ENCODE measurements at places on chromosomes 11 and 22. TPM values are rescaled to one million over a fixed set of nuclear protein-coding genes. Genes with fewer than 3 reads are reported as not detected.

DNA sequence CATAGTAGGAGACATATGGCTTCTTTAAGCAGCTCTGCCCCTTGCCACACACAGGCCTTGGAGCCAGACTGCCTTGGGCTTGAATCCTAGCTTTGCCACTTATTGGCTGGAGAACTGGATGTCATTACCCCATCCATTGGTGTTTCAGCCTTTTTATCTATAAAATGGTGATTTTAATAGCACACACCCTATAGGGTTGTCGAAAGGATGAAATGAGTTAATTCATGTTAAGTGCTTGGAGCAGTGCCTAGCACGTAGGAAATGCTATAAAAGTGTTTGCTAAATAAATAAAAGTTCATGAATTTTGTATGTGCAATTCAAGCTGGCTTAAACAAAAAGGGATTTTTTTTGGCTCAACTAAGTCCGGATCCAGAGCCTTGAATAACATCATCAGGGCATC lies 120.7 kb downstream of the TIMP3 start:
- no peak overlapping the region for H3K27ac ChIP-seq
- H3K4me3 ChIP-seq: no peak overlapping the region
- no peaks in the 10 kb centered on the region for H3K36me3 ChIP-seq
- H3K27me3 ChIP-seq: peaks cover 71% of the 10 kb centered on the region
- no peak for DNase-seq

DNA sequence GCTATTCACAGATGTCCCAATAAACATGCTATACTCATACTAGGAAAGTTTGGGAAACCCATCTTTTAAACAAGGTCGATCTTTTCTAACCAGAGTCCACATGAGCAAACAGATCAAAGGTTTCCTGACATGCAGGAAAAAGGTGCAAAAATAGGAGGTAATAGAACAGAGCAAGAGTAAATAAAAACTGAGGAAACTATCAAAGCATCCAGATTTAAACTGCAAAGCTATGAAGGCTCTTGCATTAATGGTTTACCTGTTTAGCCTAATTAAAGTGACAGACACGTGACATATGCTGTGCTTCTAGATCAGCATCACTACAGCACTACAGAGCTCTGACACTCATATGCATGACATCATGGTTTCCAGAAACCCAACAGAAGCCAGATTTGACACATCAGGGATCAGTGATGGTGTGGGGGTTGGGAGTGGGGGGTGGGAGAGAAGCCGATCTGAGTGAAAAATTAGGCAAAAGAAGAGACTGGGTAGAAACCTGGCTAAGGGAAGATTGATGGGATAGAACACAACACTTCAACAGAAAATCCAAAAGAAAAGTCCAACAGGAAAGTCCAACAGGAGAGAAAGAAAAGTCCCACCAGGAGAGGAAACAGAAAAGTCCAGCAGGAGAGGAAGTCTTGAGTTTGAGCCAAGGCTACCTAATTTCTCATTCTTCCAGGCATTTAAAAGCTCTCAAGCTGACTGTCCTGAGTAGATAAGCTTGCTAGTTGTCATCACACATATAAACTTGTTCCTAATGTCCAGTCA lies 262.3 kb downstream of the SOX6 start:
- H3K4me1 ChIP-seq: no peaks in the 10 kb centered on the region
- no peaks in the 10 kb centered on the region for H3K27me3 ChIP-seq
- no peak overlapping the region for H3K27ac ChIP-seq
- no peaks in the 10 kb centered on the region for H3K36me3 ChIP-seq

GRCh38 chr22:19515654-19516377 lies 8.4 kb downstream of the CLDN5 start:
- no peaks in the 10 kb centered on the region for H3K27me3 ChIP-seq
- H3K4me3 ChIP-seq: no peak overlapping the region
- no peaks in the 10 kb centered on the region for H3K4me1 ChIP-seq
- H3K36me3 ChIP-seq: no peaks in the 10 kb centered on the region
- no peak for DNase-seq
- H3K27ac ChIP-seq: no peak overlapping the region

- H3K4me3 ChIP-seq: no peak overlapping the region
- peaks cover 4% of the 10 kb centered on the region for H3K36me3 ChIP-seq
- H3K27me3 ChIP-seq: no peaks in the 10 kb centered on the region
- peak; percentile 93 for DNase-seq
- H3K27ac ChIP-seq: peak overlapping the region; percentile 71
- H3K4me1 ChIP-seq: peaks cover 38% of the 10 kb centered on the region
Measured at GRCh38 chr22:46175631-46176030, 25.3 kb downstream of the PPARA start.

- H3K4me1 ChIP-seq: peaks cover 23% of the 10 kb centered on the region
- H3K27me3 ChIP-seq: no peaks in the 10 kb centered on the region
- no peaks in the 10 kb centered on the region for H3K36me3 ChIP-seq
- H3K4me3 ChIP-seq: no peak overlapping the region
Measured at GRCh38 chr11:95682552-95682951, 107.0 kb downstream of the FAM76B start.

- no peak overlapping the region for H3K27ac ChIP-seq
- no peak overlapping the region for H3K4me3 ChIP-seq
- H3K36me3 ChIP-seq: no peaks in the 10 kb centered on the region
- H3K27me3 ChIP-seq: 0 out of 2 replicates have a peak, but pooled peaks cover 4% of the 10 kb centered on the region
- no peak for DNase-seq
Measured at GRCh38 chr11:2345050-2345449, 32.1 kb upstream of the CD81 start.

DNA sequence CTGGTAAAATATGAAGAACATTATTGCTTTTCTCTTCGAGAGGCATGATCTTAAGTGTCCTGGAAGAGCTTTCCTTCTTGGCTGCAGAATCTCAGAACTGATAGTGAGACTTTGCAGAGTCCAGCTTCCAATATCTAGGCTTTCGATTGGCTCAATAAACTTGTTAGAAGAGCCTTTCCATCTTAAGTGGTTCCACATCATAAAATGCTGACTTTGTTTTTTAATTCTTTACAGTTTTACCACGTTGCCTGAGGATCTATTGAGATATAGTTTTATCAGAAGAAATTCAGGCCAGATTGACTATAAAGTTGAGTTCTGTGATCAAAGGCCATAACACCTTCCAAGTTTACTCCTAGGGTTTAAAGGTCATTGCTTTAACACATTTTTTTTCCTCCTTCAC lies 15.6 kb upstream of the DNAJB7 start:
- H3K4me3 ChIP-seq: no peak overlapping the region
- no peak overlapping the region for H3K27ac ChIP-seq
- H3K36me3 ChIP-seq: peaks cover 35% of the 10 kb centered on the region
- no peak for DNase-seq
- H3K27me3 ChIP-seq: no peaks in the 10 kb centered on the region
- H3K4me1 ChIP-seq: no peaks in the 10 kb centered on the region

DNA sequence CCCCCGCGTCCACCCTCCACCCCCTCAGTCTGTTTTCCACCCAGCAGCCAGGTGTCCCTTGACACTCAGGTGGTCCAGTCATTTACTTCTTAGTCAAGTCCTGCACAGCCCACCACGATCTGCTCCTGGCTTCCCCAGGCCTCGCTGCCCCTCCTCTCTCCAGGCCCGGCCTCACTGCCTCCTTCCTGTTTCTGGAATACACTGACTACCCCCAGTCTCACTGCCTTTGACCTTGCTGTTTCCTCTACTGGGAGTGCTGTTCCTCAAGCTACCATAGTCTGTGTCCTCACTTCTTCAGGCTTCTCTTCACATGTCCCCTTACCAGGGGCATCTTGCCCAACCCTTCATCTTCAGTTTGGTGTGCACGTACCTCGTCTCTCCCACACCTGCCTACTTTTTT lies 7.4 kb downstream of the MCM5 start:
- H3K4me3 ChIP-seq: no peak overlapping the region
- no peaks in the 10 kb centered on the region for H3K36me3 ChIP-seq
- no peaks in the 10 kb centered on the region for H3K4me1 ChIP-seq
- no peaks in the 10 kb centered on the region for H3K27me3 ChIP-seq

- H3K4me1 ChIP-seq: peaks cover 16% of the 10 kb centered on the region
- no peaks in the 10 kb centered on the region for H3K36me3 ChIP-seq
- H3K27me3 ChIP-seq: no peaks in the 10 kb centered on the region
- DNase-seq: no peak
Measured at GRCh38 chr11:3094223-3094824, 37.1 kb upstream of the CARS1 start.

DNA sequence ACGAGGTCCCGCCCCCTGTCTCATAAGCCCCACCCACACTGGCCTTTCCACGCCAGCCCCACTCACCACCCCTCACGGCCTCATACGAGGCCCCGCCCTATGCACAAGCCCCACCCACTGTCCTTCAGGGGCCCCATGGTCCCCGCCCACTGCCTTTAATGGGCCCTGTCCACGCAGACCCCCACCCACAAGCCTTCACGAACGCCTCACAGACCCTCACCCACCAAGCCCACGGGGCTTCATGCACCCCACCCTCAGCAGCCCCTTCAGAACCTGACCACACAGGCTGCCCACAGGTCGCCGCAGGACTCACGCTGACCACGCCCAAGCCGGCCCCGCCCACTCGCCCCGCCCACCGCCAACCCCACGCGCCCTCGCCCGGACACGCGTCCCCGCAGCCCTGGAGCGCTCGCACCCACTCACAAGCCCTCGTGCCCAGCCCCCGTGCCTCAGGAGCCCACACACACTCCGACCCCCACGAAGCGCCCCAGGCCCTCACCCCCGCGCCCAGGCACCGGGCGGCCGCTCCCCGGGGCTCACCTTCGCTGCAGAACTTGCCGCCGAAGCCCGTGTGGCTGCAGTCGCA lies 10.5 kb downstream of the NRXN2 start:
- H3K4me1 ChIP-seq: no peaks in the 10 kb centered on the region
- H3K27me3 ChIP-seq: peaks cover 72% of the 10 kb centered on the region
- DNase-seq: no peak
- H3K4me3 ChIP-seq: no peak overlapping the region
- no peaks in the 10 kb centered on the region for H3K36me3 ChIP-seq

DNA sequence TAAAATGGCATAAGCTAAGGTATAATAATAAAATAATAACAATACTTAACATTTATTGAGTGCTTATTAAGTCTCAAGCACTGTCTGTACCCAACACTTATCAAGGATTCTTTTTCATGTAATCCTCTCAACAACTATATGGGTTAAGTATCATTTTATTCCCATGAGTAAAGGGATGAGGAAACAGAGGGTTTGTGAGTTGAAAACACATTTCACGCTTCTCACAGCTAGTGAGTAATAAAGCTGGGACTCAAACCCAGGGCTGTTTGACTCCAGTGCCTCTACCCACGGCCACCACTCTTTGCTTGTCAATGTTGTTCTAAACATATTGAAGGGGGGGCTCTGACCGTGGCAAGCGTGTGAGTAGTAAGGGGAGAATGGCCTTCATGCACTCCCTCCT lies 8.7 kb downstream of the CD3E start:
- peak; percentile 26 for DNase-seq
- no peak overlapping the region for H3K4me3 ChIP-seq
- no peaks in the 10 kb centered on the region for H3K4me1 ChIP-seq
- H3K27me3 ChIP-seq: 0 out of 2 replicates have a peak, but pooled peaks cover 20% of the 10 kb centered on the region

DNA sequence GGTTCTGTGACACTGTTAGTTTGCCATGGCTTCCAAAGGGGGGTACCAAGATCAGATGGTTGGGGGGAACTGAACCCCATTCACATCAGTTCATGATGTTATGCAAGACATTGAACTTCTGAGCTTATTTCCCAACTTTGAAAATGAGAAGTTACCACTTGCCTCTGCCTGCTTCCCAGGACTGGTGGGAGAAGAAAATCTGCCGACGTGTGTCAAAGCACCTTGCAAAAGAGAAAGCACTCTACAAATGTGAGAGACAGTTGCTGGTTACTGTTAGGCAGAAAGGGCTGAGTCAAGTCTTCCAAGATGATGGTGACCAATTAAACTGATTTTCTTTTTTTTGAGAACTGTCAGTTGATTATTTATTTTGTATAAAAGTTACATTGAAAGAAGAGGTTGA lies 45.6 kb downstream of the SMCO4 start:
- H3K27ac ChIP-seq: no peak overlapping the region
- H3K4me1 ChIP-seq: no peaks in the 10 kb centered on the region
- DNase-seq: no peak
- H3K36me3 ChIP-seq: no peaks in the 10 kb centered on the region
- no peaks in the 10 kb centered on the region for H3K27me3 ChIP-seq
- no peak overlapping the region for H3K4me3 ChIP-seq

GRCh38 chr11:105610871-105611571 lies 1.1 kb downstream of the GRIA4 start:
- peaks cover 5% of the 10 kb centered on the region for H3K4me1 ChIP-seq
- DNase-seq: peak; percentile 3
- H3K27ac ChIP-seq: no peak overlapping the region
- H3K36me3 ChIP-seq: no peaks in the 10 kb centered on the region
- peaks cover 56% of the 10 kb centered on the region for H3K27me3 ChIP-seq

Gene MARK2
- 14.8 TPM for total RNA-seq

Gene MFRP
- total RNA-seq: not detected

Gene SNX32
- not detected for total RNA-seq

Gene KCNQ1
- total RNA-seq: not detected

Gene CTSD
- total RNA-seq: 338 TPM

Gene C1QTNF6
- 4.0 TPM for total RNA-seq
